ENCODE measurements at places on chromosomes 7 and 10.

DNA sequence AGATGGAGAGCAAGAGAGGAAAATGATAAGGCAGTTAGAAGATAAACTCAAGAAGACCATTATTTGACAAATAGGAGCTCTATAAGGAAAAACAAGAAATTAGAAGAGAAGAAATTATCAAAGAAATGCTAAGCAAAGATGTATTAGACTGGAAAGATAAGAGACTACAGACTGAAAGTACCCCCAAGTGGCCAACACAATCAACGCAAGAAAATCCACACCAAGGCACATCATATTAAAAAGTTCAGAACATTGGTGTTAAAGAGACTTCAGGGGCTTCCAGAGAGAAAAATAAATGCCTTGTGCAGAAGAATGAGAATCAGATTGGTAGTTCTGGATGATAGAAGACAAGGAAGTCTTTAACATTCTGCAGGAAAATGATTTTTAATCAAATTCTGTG is 46.0 kb downstream of the SH2D4B start:
- no peak for DNase-seq

GRCh38 chr10:52197098-52197497 is 117.0 kb upstream of the DKK1 start:
- no peak for DNase-seq

- no peak for DNase-seq
Observed at GRCh38 chr7:145224775-145225174, 388.9 kb upstream of the TPK1 start.

GRCh38 chr10:24962995-24963394 is 10.6 kb upstream of the PRTFDC1 start:
- no peak for DNase-seq

GRCh38 chr7:73828107-73828803 is 2.5 kb upstream of the CLDN4 start:
- DNase-seq = no peak

- DNase-seq = no peak
Observed at GRCh38 chr10:130487566-130487965, 351.4 kb downstream of the GLRX3 start.

DNA sequence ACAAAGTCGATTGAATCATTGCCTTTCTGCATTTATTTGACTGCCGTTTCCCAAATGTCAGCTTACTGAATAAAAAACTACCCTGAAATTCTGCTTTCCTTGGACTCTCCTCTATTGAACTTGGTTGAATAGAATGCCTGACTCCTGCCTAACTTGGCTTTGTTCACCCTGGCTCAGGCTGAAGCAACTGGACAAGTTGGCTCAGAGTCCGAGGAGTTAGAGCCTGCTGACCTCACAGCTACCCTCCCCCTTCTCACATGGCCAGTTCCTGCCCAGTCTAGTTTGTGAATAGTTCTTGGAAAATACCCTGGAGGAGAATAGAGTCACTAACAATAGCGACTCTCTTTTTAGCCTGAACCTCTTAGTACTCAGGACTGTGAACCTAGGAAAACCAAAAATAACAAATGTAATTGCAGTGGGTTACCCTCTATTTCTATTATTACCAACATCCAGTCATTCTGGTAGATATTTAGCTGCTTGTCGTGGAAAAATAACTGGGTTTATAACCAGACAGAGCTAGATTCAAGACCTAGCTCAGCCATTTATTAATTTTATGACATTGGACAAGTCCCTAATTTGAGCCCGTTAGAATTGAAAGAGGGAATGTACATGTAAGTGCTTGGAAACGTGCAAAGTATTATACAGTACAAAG is 17.3 kb upstream of the NRBF2 start:
- DNase-seq = no peak

GRCh38 chr10:131795761-131796160 is 105.0 kb upstream of the PPP2R2D start:
- DNase-seq = no peak

DNA sequence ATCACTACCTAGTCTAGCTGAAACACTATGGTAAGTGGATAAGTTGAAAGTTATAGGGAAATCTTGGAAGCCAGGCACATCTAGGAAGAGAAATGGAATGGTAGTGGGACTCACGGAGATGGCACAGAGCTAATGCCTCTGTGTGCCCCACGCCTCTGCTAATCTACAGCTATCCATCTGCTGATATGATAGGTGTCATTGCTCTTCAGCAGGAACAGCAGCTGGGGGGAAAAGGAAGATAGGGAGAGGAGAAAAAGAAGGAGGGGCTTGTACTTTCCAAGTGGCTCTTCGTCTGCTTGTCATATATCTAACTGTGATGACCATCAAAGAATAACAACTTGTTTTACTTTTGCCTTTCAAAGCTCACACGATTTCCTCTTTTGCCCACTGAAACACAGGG is 1199.1 kb upstream of the SORCS1 start:
- no peak for DNase-seq

DNA sequence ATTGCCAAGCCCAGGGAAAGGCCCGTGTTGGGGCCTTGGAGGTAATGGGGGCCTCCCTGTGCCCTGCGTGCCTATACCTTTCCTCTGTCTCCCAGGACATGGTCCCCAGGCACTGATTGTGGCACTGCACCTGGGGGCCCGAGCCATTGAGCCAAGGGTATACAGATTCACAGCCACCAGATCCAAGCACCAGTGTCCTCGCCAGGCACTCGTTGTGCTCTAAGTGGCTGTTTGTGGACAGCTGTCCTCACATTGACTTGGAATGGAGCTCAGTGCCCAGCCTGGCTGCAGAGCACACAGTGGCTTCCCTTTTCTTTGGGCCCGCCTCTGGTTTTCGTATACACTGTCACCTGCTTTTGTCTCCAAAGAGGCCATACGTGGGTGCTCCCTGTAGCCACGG is 72.0 kb upstream of the BTBD16 start:
- no peak for DNase-seq

DNA sequence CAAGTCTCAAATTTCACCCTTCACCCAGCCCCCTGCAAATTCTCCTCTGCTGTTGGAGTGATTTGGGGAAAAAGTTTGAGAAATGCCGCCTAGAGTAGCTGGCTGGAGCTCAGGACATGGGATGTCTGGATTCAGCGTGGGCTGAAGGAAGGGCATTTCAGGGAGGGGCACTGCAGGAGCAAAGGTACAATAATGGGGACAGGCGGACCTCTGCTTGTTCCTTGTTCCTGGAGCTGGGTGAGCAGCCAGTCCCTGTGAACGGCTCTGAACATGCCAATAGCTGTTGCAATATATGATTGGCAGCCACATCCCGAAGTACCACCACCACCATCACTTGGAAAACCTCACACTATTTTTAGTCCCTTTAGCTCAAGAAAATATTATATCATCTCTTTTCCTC is 23.4 kb downstream of the ADRA2A start:
- DNase-seq = no peak

DNA sequence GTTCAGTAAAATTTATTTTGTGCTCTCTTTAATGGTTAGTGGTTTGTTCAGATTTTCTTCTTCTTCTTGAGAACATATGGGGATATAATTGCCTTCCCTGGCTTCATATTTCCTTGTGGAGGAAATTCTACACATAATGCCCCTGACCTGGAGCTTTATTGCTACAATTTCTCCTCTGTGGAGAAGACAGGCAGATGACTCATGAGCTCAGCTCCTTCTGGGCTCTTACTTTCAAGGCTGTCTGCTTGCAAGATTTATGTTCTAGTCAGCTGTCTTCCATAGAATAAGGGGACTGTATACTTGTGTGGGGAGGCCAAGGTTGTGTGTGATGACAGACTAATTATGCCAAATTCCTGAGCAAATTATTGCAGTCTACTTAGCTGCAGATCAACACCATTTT is 1.6 kb downstream of the LRRD1 start:
- no peak for DNase-seq

DNA sequence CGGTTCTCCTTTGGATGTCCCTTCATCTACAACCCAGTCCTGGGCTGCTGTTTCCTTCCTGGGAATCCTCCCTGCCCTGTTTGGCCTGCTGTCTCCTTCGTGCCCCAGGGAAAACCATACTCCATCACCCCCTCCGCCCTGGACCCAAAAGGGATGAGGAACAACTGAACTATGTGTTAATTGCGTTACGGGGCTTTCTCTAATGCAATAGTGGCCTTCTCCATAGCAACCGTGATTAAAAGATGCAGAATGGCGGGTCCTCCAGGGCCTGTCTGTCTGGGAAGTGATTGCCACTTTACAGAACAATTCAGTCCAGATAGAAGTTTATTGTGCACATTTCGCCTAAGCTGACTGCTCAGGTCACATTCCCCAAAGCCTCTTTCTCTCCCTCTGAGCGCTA is 112.0 kb upstream of the FGFR2 start:
- no peak for DNase-seq

GRCh38 chr10:21534604-21535493 is 817 bp downstream of the MLLT10 start:
- DNase-seq = peak; percentile 40

DNA sequence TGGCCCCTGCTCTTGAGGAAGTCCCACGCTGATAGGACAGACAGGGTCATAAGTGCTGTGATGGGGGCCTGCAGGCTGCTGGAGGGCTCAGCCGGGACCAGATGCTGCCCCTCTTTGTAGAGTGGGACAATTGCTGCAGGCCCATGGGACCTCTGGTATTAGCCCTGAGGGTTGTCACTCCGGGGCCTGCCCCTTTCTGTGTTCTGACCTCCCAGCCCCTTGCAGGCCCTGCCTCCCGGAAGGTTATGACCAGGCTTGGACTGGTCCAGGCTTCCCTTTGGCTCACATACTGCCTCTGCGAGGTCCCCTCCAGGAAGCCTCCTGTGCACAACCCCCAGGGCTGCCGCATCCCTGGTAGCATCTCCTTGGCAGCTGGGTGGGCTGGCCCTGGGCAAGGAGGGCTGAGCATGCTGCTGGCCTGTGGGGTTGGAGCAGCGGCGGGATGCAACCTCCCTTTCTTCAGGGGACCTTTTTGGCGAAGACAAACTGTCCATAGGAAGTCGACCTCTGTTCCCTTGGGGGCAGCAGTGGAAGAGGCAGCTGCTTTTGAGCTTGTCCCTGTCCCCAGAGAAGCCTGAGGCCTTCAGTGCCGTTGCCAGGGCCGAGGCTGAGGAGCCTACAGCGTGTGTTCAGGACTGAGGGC is 8.8 kb downstream of the LIMK1 start:
- no peak for DNase-seq

DNA sequence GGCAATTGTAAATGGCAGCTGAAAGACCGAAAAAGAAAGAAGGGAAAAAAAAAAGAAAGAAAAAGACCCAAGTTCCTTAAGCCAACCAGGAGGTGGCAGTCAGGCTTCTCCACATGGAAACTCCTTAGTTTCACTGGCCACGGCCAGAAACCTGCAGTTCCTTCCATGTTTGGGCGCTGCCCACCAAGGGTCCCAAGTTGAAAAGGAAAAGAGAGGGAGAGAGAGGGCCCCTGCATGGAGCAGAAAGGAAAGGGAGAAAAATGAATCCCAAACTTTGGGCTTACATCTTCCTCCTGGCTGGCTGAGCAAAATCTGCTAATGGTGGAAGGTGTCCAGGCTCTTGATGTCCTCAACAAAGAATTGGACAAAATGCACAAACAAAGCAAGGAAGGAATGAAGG is 31.8 kb upstream of the ABCA13 start:
- DNase-seq = no peak

GRCh38 chr7:36045326-36045725 is 107.7 kb upstream of the EEPD1 start:
- DNase-seq = no peak

DNA sequence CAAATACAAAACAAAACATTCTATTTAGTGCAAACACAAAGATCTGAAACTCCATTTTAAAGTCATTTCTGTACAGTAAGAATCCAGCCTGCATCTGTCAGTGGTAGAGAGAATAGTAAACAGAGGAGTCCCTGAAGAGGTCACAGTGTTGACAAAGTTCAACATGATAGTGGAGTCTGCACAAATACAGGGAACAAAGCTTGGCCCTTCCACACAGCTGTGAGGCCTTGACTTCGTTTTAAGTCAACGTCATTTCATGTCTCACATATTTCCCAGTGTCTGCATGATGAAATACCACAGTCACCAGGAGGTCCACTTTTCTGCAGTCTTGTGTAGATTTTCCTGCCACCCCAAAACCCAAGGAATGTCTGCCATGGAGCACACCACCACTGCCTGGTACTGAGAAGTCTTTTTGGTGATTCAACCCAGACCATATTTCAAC is 33.0 kb downstream of the CYP26A1 start:
- no peak for DNase-seq

- no peak for DNase-seq
Observed at GRCh38 chr7:127715272-127715671, 63.3 kb downstream of the SND1 start.

- no peak for DNase-seq
Observed at GRCh38 chr10:20492447-20492846, 404.7 kb downstream of the NEBL start.

- peak; percentile 11 for DNase-seq
Observed at GRCh38 chr10:5949009-5949759, 28.2 kb downstream of the IL15RA start.

DNA sequence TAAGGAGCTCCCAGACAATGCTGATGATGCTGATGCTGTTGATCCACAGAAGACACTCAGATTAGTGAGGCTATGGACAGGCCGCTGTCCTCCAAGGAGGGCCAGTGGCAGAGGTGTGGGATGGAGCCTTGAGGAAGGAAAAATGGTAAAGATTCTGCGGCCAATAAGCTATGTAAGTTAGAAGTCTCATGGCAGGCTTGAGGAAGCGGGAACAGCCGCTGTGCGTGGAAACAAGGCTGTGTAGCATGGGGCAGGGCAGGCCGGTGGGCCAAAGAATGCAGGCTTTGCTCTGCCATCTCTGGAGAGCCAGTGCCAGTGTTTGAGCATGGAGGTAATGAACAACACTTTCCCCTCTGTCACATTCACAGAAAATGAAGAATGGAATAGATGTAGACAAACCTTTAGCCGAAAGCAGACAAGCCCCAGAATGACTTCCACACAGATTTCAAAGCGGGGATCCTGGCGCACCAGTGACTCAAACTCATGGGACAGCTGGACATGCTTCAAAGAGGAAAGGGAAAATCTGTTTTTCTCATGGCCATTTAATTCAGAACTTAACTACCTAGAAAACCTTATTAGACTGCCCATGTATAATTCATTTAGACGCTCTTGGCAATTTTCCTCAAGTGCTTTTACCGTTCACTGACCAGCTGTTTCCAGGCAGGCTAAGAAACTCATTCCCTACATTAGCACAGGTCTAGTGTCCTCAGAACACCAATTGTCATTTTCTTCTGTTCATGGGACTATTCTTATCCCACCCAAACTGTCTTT is 16.9 kb upstream of the FIGNL1 start:
- no peak for DNase-seq

- no peak for DNase-seq
Observed at GRCh38 chr10:46050941-46051623, 5.0 kb upstream of the MSMB start.

- no peak for DNase-seq
Observed at GRCh38 chr10:61455656-61456055, 2.5 kb upstream of the TMEM26 start.

All from activated T-cell treated with anti-CD3 and anti-CD28 coated beads for 48 hours (primary cell).